ENCODE measurements at places on chromosomes 2 and 18. TPM values are rescaled to one million over a fixed set of nuclear protein-coding genes. Genes with fewer than 3 reads are reported as not detected.

The EIF4E2 gene
- 49.1 TPM for total RNA-seq

The TEKT4 gene
- total RNA-seq: not detected

The CAVIN2 gene
- total RNA-seq: 52.4 TPM

The IGFBP2 gene
- 210 TPM for total RNA-seq

The RNF152 gene
- 52.9 TPM for total RNA-seq

The M1AP gene
- total RNA-seq: 1.4 TPM

The TBC1D8 gene
- 69.1 TPM for total RNA-seq

The SERPINB7 gene
- total RNA-seq: not detected

The ANKRD53 gene
- 1.8 TPM for total RNA-seq

The ZNF407 gene
- 27.2 TPM for total RNA-seq

The LRP1B gene
- 0.89 TPM for total RNA-seq

The PLB1 gene
- 9.9 TPM for total RNA-seq

The MAPK4 gene
- total RNA-seq: 14.3 TPM

The CDKL4 gene
- total RNA-seq: 0.44 TPM

The RAPGEF4 gene
- total RNA-seq: 18.6 TPM

The DCC gene
- 4.4 TPM for total RNA-seq

The MAP2 gene
- total RNA-seq: 3.0 TPM

The CPO gene
- not detected for total RNA-seq

The ACMSD gene
- total RNA-seq: not detected

The GPAT2 gene
- 6.7 TPM for total RNA-seq

The SCN1A gene
- not detected for total RNA-seq

The POTEJ gene
- total RNA-seq: not detected

The CHST9 gene
- 3.6 TPM for total RNA-seq

The DCDC2C gene
- total RNA-seq: not detected

The ADAM23 gene
- 0.78 TPM for total RNA-seq

The DPYSL5 gene
- total RNA-seq: not detected

The PAX3 gene
- not detected for total RNA-seq

The MBOAT2 gene
- total RNA-seq: 40.7 TPM

The IL37 gene
- not detected for total RNA-seq

The UGT1A7 gene
- 7.7 TPM for total RNA-seq

The AQP12B gene
- total RNA-seq: not detected

The FAM124B gene
- 1.9 TPM for total RNA-seq

The CRACDL gene
- 25.5 TPM for total RNA-seq

The HTRA2 gene
- 22.4 TPM for total RNA-seq

The FBLN7 gene
- 8.9 TPM for total RNA-seq

The SAG gene
- total RNA-seq: not detected

The TRMT61B gene
- total RNA-seq: 22.8 TPM

The CDH2 gene
- 0.16 TPM for total RNA-seq

The CD8B2 gene
- total RNA-seq: 0.65 TPM

The DUSP2 gene
- total RNA-seq: 2.6 TPM

Measured in ureter (tissue), 1 donor.